Colonic mucosa (tissue), 4 donors: ENCODE measurements at places on chromosomes 3 and 15. TPM values are rescaled to one million over a fixed set of nuclear protein-coding genes. Genes with fewer than 3 reads are reported as not detected.

The NLGN1 gene
- 0.67 TPM for total RNA-seq

The SHF gene
- total RNA-seq: 8.7 TPM

DNA sequence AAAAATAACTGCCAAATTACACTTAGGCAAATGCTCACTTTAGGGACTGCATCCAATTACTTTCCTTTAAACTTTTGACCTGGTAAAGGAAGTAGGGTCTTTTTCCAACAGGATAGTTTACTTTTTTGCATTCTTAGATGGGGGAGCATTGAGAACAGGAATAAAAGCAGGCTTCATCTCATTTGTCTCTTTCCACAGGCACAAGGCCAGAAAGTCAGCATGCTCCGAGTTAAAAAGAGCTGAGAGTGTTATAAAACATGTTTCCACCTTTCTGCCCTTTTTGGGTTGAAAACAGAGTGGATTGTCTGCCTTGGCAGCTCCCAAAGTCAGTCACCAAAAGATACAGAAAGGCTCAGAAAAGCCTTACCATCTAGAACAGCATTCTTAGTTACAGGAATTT, 404.9 kb upstream of the ALCAM start:
- DNase-seq: no peak

The SLC15A2 gene
- 1.4 TPM for total RNA-seq

GRCh38 chr3:52859686-52860423, 25.0 kb upstream of the MUSTN1 start:
- no peak for DNase-seq

DNA sequence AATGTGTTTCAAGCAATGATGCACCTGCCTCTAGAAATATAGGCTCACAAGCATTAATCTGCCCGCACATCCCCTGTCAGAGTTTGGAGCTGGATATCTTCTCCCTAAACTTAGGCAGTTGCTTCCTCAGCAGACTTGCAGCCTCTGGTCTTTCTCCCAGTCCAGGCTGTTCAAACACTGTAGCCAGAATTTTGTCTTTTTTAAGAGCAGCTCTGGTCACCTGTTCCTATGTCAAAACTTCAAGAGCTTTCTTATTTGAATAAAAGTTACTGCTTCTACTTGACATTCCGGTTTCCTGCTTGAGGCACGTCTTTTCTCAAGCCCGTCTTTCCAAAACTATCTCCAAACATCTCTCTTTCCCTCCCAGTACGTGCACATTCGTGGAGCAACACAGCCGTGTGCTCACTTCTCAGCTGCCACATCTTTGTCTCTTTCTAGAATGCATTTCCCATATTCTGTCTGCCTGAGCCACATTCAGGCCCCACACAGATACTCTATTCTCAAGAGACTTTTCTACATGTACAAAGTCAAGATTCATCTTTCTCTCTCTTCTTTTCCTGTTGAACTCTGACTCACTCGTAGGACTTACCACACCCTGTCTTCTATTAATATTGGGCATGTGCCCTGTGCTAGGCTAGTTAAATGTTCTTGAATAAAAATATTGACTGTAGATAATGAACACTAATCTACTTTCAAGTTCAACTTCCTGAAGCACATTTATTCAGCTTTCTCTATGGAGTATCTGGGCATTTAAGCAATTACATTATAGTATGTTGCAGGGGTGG, 307.7 kb upstream of the SOX2 start:
- no peak for DNase-seq

The TIPARP gene
- total RNA-seq: 15.2 TPM

The CPN2 gene
- 0.15 TPM for total RNA-seq

- no peak for DNase-seq
Observed at GRCh38 chr3:172150268-172150667, 110.9 kb downstream of the FNDC3B start.

DNA sequence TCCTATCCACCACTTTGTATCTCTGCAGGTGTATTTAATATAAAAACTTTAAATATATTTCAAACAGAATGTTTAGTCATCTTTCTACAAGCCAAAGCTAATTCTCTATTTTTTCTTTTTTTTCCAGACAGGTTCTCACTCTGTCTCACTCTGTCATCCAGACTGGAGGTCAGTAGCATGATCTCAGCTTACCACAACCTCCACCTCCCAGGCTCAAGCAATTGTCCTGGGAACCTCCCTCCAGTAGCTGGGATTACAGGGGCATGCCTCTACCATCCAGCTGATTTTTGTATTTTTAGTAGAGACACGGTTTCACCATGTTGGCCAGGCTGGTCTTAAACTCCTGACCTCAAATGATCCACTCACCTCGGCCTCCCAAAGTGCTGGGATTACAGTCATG, 202.6 kb downstream of the VGLL3 start:
- DNase-seq: no peak

GRCh38 chr3:193655831-193656433, 62.9 kb downstream of the OPA1 start:
- DNase-seq: no peak

- DNase-seq: peak; percentile 16
Observed at GRCh38 chr3:46663591-46664135, 29.8 kb downstream of the ALS2CL start.

The SKOR1 gene
- 0.19 TPM for total RNA-seq

The PRR20G gene
- not detected for total RNA-seq

GRCh38 chr15:55344206-55344605, 25.2 kb downstream of the PIGB start:
- no peak for DNase-seq

GRCh38 chr3:160330109-160330508, 68.9 kb downstream of the IFT80 start:
- no peak for DNase-seq

- no peak for DNase-seq
Observed at GRCh38 chr3:23159929-23160328, 43.2 kb upstream of the UBE2E2 start.

DNA sequence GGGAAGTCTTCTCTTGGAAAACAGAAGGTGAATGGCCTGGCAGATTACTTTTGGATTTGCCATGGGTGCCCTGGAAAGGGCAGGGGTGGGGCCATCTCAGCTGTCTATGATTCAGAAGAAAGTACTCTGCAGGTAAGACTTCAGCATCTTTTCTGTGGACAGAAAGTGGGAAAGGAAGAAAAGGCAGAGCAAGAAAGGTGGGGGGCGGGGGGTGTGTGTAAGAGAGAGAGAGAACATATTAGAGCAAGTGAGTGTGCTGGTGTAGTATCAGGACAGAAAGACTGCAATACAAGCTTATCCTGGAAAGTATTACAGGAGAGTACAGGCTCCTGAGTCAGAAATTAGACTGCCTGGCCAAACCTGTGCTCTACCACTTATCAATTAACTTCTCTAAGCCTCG, 5.5 kb downstream of the TAGLN3 start:
- no peak for DNase-seq

The GPR156 gene
- total RNA-seq: not detected

DNA sequence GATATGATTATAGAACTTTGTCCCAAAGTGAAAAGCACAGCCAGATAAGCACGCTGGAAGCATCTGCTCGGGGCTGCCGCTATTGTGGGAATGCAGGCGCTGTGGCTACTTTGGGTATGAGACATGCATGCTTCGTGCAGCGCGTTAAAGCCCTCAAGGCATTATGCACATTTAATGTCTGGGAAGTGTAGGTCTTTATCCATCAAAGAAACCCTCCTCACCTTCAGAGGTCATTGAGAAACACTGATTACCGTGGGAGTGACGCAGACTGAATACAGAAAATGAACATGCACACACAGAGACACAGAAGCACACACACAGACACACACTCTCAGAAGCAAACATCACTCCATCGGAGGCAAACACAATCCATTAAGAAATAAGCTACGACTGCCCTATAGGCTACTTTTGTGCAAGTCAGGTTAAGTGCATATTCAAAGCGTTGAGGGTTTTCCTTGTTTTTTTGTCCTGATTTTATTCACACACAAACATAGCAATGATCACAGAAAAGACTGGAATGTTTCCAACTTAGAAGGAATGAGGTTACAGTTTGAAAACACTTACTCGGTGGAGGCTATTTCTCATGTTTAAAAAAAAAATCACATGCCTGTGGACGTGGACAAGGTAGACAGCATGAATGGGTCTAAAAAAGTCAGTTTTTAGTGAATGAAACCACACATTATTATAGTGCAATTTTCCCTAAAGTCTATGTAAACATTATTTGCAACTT, 68.5 kb downstream of the PLCH1 start:
- no peak for DNase-seq

DNA sequence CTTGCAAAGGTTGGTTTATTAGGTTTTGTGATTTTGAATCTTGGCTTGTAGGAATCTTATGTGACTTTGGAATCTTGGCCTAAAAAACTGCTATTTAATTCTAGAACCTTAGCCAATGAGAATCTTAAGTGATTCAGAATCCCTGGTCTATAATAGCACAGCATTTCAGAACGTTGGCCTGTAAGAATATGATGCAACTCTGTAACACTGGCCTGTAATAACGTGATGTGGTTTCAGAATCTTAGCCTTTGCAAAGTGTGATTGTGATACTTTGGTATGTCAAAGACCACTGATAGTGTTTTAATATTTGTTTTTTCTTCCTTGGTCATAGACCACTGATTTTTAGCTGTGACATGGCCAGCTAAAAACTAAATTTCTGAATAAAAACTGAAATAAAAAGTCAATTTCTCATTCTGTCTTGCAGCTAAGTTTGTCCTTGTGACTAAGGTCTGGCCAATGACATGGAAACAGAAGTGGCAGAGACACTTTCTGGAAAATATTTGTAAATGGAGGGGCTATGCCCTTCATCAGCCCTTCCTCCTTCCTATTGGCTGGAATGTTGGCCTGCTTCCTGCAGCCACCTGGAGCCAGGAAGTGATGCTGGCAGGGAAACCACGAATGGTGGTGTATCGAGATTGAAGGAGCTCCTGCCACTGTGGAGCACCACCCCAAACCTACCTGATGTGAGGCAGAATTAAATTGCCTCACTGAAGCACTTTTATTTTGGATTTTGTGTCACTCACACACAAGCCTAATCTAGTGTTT, 42.3 kb upstream of the CORO2B start:
- DNase-seq: no peak

GRCh38 chr15:78775472-78775871, 35.8 kb downstream of the ADAMTS7 start:
- DNase-seq: no peak

The RETNLB gene
- 101 TPM for total RNA-seq

DNA sequence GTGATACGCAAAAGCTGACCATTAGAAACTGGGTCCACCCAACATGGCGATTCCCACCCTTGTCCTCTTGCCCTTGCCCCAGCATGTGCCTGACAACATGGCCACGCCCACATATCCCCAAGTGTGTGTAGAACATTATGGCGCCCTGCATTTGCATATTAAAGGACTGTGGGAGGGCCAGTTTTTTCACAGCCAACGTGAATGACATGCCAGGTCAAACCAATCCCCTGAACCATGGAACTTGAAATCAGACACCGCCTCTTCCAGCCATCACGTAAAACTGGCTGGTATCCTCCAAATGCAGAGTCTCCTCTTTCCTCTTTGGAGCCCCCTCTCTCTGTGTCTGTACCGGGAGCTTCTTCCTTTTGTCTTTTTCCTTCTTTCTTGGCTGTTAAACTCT, 156.7 kb upstream of the EPHA6 start:
- DNase-seq: no peak

- DNase-seq: no peak
Observed at GRCh38 chr3:192296845-192297244, 430.5 kb downstream of the FGF12 start.

DNA sequence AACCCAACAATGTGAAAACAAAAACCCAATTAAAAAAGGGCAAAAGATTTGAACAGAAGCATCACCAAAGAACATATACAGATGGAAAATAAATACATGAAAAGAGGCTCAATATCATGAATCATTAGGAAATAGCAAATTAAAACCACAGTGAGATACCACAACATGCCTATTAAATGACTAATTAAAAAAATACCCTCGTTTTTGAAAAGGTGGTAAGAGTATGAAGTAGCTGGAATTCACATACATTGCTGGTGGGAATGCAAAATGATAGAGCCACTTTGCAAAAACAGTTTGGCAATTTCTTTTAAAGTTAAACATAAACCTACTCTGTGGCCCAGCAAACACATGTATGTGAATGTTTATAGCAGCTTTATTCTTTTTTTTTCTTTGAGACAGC, 75.8 kb downstream of the B3GNT5 start:
- DNase-seq: no peak

The TMEM207 gene
- not detected for total RNA-seq

The C2CD4B gene
- total RNA-seq: 5.4 TPM

The CFAP20DC gene
- total RNA-seq: 1.8 TPM

The NMD3 gene
- 45.5 TPM for total RNA-seq

DNA sequence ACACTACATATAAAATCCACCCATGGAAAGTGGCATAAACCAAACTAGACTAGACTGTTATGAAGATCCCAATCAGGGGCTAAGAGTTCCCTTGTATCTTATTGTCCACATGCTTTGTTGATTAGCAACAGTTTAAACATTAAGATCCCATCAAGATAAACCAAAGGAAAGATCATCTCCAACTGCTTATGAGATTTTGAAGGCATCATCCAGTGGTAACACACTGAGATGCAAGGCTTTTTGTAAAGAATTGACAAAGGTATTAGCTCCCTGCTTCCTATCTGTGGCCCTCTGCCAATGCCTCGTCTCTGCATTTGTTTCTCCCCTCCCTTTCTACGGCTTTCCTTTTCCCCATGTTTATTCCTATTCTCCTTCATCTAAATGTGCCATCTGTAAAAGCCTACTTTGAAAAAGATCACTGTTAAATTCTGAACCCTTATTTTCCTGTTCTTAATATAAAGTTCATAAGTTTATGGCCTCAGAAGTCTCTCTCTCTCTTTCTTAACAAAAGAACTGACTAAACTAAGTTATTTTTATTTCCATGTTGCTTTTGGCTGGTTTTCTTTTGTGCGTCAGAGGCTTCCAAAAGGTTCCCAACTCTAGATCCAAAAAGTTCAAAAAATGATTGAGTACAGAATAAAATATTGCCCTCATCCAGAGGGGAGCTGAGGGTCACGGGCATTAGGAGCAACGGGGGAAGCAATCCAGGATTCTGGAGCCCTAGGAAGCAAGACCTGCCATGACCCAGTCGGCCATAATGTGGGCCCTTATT, 5.5 kb downstream of the PLD1 start:
- DNase-seq: no peak

DNA sequence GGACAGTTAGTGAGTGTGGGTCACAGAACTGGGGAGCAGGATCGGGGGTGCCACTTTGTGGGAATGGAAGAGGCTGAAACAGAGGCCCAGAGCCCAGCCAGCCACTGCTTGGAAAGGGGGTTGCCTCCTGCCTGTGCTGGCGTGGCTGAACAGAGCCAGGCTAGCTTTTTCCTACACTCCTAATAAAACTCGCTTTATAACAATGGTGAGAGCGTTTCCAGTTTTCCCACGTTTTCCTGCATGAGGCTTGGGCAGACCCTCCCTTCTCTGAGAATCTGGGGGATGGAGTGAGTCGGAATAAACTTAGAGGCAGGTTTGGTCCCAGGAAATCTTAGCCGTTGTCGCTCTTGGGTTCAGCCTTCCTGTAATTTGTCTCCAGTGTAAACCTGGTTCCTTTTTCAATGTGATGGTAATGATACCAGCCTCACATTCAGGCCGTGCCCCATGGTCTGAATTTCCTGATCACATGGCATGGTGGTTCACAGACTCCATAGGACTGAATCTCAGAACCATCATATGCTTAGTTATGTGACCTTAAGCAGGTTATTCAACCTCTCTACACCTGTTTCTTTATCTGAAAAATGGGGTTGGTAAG, 6.5 kb upstream of the FGD5 start:
- no peak for DNase-seq

GRCh38 chr3:45154641-45155147, 8.5 kb upstream of the CDCP1 start:
- no peak for DNase-seq

The MUSTN1 gene
- total RNA-seq: 1.5 TPM

GRCh38 chr15:80929689-80930088, 59.9 kb downstream of the MESD start:
- DNase-seq: no peak

The PPARG gene
- total RNA-seq: 85.2 TPM

- no peak for DNase-seq
Observed at GRCh38 chr15:33641069-33641468, 327.2 kb upstream of the CHRM5 start.
